Stimulated activated naive CD4-positive, alpha-beta T cell (primary cell): ENCODE measurements at places on chromosomes 4 and X.
A peak's percentile ranks its signal among the peaks of the same experiment; 100 is the strongest.

DNA sequence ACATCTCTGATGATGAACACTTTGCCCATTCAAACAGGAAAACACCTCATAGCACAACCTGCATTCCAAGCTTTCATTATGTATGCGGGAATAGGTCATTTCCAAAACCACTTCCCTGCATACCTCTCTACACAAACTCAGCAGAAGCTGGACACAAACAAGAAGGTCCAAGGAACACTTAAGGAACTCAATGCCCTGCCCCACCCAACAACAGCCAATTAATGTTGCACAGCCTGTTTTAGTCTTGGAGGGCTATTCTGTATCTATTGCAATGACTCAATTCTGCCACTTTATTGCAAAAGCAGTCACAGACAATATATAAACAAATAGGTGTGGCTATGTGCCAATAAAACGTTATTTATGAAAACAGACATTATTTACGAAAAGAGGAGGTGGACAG is 16.7 kb downstream of the OPHN1 start:
- no peak for DNase-seq

- DNase-seq = no peak
Measured at GRCh38 chr4:7297374-7297773, 105.0 kb downstream of the SORCS2 start.

DNA sequence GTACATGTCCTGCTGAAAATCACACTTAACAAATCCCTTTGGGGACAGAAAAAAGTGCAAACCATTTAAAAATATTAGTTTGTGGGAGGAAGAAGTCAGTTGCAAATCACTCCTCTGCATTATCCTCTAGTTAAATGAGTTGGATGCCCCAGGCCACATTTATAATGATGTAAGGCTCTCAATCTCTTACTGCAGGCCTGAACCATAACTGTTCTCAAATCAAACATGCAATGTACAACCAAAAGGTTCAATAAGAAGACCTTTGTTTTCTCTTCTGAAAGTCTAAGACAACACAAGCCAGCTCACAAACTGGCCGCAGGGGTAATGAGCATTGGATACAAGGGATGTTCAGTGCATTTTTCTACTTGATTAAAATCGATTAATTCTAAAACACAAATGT is 39.7 kb downstream of the IGFBP7 start:
- DNase-seq = no peak

DNA sequence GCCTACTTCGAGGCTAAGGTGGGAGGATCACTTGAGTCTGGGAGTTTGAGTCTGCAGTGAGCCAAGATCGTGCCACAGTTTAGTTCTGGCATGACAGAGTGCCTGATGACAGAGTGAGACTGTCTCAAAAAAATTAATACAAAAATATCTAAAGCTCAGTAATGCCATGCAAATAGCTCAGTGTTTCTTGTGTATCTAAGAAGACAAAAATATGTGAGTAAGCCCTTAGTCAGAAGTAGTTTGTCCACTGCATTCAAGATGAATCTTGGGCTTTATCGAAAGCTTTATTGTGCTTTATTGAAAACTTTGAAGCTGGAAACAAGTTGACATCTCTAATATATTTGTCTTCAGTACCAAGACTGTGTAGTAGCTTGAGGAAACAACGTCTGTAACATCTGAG is 115.9 kb downstream of the GPAT3 start:
- no peak for DNase-seq

GRCh38 chrX:105758754-105759153 is 63.6 kb upstream of the NRK start:
- no peak for DNase-seq

- DNase-seq = no peak
Measured at GRCh38 chr4:183380901-183381300, 58.7 kb upstream of the CLDN24 start.

- no peak for DNase-seq
Measured at GRCh38 chrX:39158801-39159657, 357.8 kb downstream of the MID1IP1 start.

- peak; percentile 4 for DNase-seq
Measured at GRCh38 chr4:125314676-125315575, at the start of gene FAT4. FAT4 (plus strand) TSS chr4:125314955; CDS start chr4:125316412, 1,457 bp downstream.

GRCh38 chr4:176614793-176615192 is 177.9 kb downstream of the VEGFC start:
- no peak for DNase-seq

- DNase-seq = peak; percentile 80
Measured at GRCh38 chrX:131762802-131763234, 218.9 kb downstream of the OR13H1 start.

DNA sequence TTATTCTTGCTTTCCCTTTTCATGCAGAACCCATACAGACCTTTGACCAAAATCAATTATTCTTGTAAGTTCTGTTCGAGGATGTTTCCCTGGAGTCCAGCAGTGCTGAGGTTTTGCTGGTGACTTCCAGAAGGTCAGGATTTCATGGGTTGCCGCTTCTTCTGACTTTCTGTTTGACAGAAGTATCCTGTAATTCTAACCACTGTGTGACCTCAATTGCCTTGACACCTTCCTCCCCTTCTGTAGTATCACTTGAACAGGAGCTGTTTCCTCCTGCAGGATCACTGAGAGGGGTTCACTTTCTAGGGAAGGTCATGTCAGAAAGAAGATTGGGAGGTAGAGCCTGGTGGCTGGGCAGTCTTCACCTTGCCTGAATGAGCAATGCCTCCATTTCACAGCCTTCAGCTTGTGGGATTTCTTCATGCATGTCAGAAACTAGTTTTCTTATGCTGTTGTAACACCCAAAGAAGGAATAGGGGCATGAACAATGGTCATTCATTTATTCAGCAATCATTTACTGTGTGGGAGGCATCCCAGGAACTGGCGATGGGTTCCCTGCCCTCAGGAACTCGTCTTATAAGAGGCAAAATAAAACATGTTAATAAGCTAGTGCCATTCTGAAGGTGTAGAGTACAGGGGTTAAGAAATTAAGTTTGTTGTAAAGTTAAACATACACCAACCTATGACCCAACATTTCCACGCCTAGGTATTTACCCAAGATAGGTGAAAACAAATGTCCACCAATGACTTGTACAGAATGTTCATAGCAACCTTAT is 205.9 kb downstream of the SOWAHB start:
- no peak for DNase-seq

- no peak for DNase-seq
Measured at GRCh38 chrX:119996600-119997524, 53.3 kb upstream of the NKAP start.

GRCh38 chrX:19672222-19672812 is 157.0 kb upstream of the MAP3K15 start:
- no peak for DNase-seq

GRCh38 chr4:39716356-39716755 is 18.4 kb downstream of the UBE2K start:
- no peak for DNase-seq
